ENCODE measurements at places on chromosomes 2 and 18. TPM values are rescaled to one million over a fixed set of nuclear protein-coding genes. Genes with fewer than 3 reads are reported as not detected.

The SCYGR8 gene
- total RNA-seq, result not detected

The COQ10B gene
- 11.6 TPM for total RNA-seq

The GAL3ST2 gene
- total RNA-seq, result 0.09 TPM

The FIGN gene
- 0.53 TPM for total RNA-seq

The DYNC2LI1 gene
- 22.3 TPM for total RNA-seq

The REG3G gene
- total RNA-seq, result not detected

The CCDC102B gene
- 30.9 TPM for total RNA-seq

The AGXT gene
- total RNA-seq, result 0.13 TPM

The CHN1 gene
- total RNA-seq, result 11.2 TPM

The SERPINB7 gene
- total RNA-seq, result not detected

The IL36G gene
- 0.31 TPM for total RNA-seq

The ZNF892 gene
- total RNA-seq, result 6.2 TPM

The DPP4 gene
- total RNA-seq, result 13.4 TPM

The LRATD1 gene
- total RNA-seq, result 4.8 TPM

The NT5DC4 gene
- total RNA-seq, result not detected

The ALPP gene
- 0.09 TPM for total RNA-seq

The TMEM163 gene
- 0.66 TPM for total RNA-seq

The RGPD3 gene
- total RNA-seq, result 0.44 TPM

The LYG2 gene
- not detected for total RNA-seq

The UGT1A10 gene
- total RNA-seq, result not detected

The G6PC2 gene
- not detected for total RNA-seq

The EPAS1 gene
- total RNA-seq, result 13.3 TPM

The GPBAR1 gene
- total RNA-seq, result 1.3 TPM

The IL18R1 gene
- total RNA-seq, result 0.98 TPM

The SCN3A gene
- total RNA-seq, result 0.35 TPM

The SERPINB13 gene
- not detected for total RNA-seq

The CNRIP1 gene
- total RNA-seq, result 21.1 TPM

The MALL gene
- total RNA-seq, result 6.3 TPM

The CDK5R2 gene
- 0.04 TPM for total RNA-seq

The C2orf69 gene
- total RNA-seq, result 5.7 TPM

The COMMD1 gene
- 54.2 TPM for total RNA-seq

The ZNF532 gene
- total RNA-seq, result 46.2 TPM

The NOP58 gene
- 56.6 TPM for total RNA-seq

The RIT2 gene
- not detected for total RNA-seq

The ACVR1 gene
- 16.1 TPM for total RNA-seq

The ORC2 gene
- 14.3 TPM for total RNA-seq

The POU3F3 gene
- total RNA-seq, result 0.13 TPM

The ITGA4 gene
- total RNA-seq, result 19.5 TPM

The REG1A gene
- not detected for total RNA-seq

The OTOF gene
- total RNA-seq, result 10.6 TPM

The SPOPL gene
- 12.1 TPM for total RNA-seq

The TXNDC9 gene
- 27.0 TPM for total RNA-seq

The FAHD2B gene
- 9.6 TPM for total RNA-seq

The CAB39 gene
- 56.1 TPM for total RNA-seq

The IL1F10 gene
- not detected for total RNA-seq

The NGEF gene
- 1.5 TPM for total RNA-seq

The PRLH gene
- total RNA-seq, result not detected

The ANKRD62 gene
- total RNA-seq, result not detected

The AMER3 gene
- total RNA-seq, result 0.09 TPM

The SERPINB12 gene
- total RNA-seq, result 0.62 TPM

The IKZF2 gene
- 5.1 TPM for total RNA-seq

The RAX gene
- not detected for total RNA-seq

The NCKAP5 gene
- 4.7 TPM for total RNA-seq

The CYP27C1 gene
- total RNA-seq, result 2.3 TPM

The ZAP70 gene
- total RNA-seq, result 3.2 TPM

The GALNT14 gene
- total RNA-seq, result 1.5 TPM

The TMEM17 gene
- 1.3 TPM for total RNA-seq

Data from muscle of leg (tissue), 16 donors.